Coronary artery (tissue), 2 donors: ENCODE measurements at places on chromosomes 4 and X.

DNA sequence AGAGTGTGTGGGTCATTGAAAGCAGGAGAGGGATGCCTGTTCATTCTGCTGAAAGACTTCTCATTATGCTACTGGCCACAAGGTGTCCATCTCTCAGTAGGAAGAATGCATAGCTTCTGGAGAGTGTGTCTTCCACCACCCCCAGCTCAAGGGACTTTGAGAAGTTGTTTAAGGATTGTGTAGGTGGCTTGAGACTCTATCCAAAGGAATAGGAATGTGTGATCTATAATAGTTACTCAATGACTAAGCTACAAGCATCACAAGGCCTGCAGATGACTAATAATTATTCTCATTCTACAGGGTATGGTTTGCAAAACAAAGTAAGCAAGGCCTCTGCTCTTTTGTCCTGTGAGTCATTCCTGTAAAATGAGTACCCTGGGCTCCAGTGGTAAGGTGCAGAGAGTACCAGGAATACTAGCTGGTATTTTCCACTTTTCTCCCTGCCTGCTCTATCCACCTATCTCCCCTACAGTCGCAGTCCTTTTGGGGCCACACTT is 279.8 kb upstream of the BOD1L1 start:
- DNase-seq, result no peak

DNA sequence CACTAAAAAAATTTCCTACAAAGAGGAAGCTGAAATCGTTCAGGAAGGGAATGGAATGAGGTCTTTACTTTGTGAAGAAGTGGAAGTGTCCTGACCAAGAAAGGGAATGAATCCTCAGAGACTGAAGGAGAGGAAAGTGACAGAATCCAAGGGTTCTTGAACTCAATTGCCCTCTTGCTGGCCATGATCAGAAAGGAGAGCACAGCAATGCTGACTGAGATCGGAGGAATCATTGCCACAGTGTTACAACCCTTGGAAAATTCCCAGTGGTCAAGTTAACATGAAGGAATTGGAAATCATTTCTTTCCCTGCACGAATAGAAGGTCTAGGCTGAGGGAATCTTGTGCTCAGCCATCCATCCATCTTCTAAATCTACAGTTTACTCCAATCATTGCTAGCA is 190.0 kb upstream of the NEIL3 start:
- DNase-seq, result no peak

DNA sequence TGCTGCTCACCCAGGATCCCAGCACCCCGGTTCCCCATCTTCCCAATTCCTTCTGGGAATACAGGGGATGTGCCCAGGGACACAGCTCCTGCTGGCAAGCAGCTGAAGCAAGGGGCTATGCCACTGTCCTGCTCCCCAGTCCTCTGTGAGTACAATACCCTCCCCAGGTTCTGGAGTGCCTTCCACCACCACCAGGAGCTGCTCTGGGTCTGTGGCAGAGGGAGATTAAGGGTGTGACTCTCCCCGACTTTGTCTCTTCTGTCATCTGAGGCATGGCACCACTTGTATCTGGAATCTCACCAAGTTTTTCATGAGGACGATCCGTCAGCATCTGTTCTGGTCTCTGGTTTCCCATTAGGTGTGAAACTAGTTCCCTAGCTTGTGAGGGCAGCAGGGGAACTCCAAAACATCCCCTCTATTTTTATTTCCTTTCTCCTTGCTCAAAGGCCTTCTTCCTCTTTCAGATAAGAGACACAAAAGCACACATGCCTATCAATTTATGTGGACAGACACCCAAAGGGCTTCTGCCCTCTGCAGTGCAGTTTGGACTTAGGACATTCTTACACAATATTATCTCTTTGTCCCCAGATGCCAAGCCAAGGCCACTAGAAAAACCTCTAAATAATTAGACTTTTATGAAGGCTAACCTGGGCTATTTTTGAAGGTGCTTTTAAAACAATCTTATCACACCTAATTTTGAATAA is 26.8 kb downstream of the MGST2 start:
- no peak for DNase-seq

- no peak for DNase-seq
These were observed 1397.6 kb downstream of the FAM133A start for GRCh38 chrX:95071621-95072020.

DNA sequence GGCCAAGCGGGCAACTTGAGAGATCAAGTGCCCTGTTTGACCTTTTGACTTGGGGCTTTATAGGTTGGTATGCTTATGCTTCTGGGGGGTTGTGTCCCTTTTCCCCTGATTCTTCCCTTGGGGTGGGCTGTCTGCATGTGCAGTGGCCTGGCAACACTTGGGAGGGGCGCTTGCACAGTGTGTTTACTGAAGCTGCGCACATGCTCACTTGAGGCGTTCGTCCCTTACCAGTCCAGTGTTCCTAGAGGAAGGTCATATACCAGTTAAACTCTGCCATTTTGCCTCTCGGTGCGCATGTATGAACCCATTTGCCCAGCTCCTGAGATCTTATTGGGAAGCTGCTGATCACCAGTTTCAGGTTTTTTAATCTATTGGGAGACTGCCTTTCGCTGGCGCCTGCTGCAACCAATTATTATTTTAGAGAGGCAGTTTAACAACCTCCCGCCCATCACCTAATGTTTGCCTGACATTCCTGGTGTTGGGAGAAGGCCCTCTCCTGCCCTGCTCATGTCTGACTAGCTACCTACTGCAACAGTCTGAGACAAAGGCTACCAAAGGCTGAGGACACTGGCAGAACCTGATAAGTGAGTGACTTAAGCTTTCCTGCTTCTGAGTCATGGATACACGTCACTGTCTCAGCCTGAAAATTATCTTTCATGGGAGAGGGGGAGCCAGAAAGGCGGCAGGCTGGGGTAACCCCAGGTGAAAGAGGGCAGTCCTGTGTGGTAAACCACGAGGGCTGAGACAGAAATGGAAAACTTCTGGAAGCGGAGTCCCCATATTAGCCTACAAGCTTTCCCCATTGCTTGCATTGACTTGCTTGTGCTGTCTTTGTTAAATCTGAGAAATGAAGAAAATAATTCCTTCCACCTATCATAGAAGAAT is 97.6 kb downstream of the CPE start:
- no peak for DNase-seq
